ENCODE measurements at places on chromosomes 13 and 19.
A peak's percentile ranks its signal among the peaks of the same experiment; 100 is the strongest.

GRCh38 chr13:108963846-108964600 lies 334.6 kb downstream of the MYO16 start:
- no peak for DNase-seq

- DNase-seq: no peak
Observed at GRCh38 chr19:6744381-6745301, 5.2 kb downstream of the TRIP10 start.

DNA sequence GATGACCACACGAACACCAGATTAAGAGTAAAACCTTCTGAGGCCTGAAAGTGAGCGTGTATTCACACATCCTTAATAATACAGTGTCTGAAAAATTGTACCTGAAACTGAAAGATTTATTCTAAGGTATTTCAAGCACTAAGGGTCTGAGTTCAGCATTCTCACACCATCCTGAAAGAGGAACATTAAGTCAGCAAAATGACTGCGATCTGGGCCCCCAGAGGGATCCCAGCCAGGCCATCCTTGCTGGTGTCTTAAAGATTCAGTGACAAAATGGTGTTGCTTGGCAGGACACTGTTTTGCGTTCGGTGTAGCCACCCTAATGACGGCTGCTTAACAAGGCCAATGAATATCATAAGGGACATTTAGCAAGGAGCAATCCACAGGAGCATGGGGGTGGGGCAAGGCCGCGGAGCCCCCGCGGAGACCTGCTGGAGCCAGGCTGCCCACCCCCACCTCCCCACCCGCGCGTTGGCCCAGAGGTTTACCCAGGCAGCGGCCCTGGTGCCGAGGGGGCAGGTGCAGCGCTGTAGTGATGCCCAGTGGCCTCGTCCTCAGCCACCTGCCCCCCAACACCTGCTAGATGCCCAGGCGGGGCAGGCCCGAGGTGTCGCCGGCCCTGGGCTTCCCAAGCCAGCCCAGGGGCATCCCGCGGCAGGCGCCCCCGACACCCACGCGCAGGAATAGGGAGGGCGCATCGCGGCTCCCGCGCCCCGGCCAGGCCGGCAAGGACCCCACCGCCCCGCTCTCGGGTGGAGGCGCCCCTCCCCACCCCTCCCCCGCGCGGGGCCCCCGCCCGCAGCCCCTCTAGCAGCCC lies 742 bp downstream of the NALCN start:
- DNase-seq: no peak

- no peak for DNase-seq
Observed at GRCh38 chr13:45068036-45069001, 52.0 kb upstream of the GTF2F2 start.

DNA sequence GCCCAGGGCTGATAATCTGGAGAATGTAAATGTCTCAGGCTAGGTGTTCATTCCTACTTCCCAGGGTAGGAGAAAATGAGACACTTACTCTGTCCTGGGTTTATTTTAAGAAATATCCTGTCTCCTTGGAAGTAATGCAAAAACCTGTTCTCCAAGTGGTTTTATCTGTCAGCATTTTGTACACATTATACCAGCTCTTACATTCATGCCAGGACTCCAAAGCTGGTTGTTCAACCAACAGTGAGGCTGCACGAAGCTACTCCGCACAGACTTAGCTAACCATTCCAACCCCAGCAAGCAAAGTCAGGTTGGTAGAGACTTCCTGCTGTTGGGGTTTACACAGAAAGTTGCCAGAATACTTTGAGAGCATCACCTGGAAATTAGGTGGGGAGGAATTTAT lies 55.6 kb downstream of the SLC7A1 start:
- DNase-seq: no peak

- DNase-seq: no peak
Observed at GRCh38 chr13:41061914-41062837, 867 bp downstream of the WBP4 start.

- DNase-seq: no peak
Observed at GRCh38 chr19:5024282-5024681, 55.4 kb downstream of the KDM4B start.

DNA sequence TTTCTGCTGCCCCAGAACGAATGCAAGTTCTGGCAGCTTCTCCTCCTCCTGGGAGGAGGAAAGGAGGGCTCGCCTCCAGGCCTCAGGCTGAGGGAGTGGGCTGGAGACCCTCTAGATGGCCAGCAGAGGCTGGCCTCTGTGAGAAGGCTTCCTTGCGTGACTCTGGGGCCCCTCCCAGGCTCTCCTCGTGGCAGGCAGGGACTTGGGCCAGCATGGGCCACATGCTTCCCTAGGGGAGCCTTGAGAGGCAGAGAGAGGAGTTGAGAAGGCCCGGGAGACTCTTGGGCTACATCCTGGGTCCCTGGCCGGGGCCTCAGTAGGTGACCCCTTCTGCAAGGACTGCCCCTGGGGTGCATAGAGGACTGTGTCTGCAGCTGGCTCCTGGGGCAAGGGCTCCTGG lies 25.9 kb downstream of the LYL1 start:
- no peak for DNase-seq

DNA sequence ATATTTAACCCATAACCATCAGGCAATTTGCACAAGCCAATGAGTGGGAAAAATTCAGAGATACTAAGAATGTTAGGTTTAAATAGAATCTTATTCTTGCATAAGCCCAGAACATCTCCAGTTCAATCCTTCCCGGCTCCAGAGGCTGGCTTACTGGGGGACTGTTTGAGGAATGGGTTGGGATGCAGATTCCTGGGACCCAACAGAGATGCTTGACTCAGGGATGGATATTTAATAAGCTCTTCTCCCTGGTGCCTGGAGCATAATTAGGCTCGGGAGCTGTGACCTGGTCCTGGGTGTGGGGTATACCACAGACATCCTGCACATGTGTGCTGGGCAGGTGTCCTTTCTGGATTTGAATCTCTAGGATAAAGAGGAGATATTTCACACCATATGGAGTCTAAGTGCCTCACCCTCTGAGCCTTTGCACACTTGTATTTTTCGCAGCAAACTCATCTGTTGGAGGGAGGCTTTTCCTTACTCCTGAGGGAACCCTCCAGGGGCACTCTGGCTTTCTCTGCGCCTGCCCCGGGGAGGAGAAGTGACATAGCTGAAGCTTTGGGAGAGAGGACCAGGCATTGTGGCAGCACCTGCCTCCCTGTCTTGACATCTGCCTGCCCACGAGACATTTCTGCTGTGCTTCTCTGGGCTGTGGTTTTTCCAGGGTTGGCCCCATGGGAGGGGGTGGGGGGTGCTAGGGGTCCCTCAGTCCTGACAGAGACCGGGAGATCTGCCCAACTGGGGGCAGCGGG lies 36.1 kb upstream of the ANKRD10 start:
- no peak for DNase-seq

DNA sequence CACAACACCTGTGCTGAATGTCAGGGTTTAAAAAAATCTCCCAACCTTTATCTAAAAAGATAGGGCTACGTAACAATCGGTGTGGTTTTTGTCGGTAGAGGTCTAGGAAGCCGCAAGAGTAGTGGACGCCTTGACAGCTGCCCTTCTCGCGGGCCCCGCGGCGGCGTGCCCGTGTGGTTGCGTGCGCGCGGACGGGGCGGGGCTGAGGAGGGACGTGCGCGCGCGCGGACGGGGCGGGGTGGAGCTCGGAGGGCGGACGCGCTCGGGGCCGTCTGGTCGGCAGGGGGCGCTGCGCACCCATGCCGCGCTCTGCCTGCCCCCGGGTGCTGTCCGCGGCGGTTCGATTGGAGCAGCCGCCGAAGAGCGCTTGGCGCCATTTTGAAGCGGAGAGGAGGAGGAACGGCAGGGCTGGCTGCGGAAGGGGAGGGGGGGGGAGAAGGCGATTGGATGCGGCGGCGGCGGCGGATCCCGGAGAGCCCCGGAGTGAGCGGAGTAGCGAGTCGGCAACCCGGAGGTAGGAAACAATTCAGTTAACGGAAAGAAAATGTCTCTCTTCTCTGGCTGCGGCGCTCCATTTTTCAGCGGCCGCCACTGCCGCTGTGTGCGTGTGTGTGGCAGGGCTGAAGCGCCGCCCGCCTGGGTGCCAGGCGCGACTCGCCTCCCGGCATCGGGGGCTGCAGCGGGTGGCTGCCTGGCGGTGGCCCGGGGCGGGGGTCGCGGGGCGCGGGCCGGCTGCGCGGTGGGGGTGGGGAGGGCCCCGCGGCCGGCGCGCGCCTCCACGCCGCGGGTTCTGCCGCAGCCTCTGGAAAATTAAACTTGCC lies at the start of gene PDS5B:
Gene PDS5B (plus strand): TSS at position 373 of the 821 bp plus-strand sequence. CDS start 62,321 bp downstream, outside the sequence.
- DNase-seq: peak; percentile 93

DNA sequence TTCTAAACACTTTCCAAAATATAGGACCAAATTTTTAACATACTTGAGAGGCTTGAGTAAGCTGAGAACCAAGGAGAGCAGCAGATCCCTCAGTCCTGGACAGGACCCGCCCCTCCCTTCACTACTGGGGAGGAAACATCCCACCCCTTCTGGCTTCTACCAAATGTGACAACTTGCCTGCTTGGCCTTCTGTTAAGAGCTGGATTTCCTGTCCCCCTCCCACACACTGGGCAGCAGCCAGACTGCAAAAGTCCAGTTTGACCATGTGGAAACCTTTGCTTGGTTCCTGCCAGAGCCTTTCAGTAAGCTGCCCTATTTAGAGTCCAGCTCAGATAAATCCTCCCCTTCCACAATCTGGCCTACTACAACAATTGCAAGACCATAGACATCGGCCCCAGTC lies 84.3 kb downstream of the FGF14 start:
- no peak for DNase-seq

GRCh38 chr19:17125062-17125727 lies 49.6 kb downstream of the MYO9B start:
- no peak for DNase-seq

- no peak for DNase-seq
Observed at GRCh38 chr13:89746554-89746953, 1600.9 kb upstream of the MIR17HG start.

DNA sequence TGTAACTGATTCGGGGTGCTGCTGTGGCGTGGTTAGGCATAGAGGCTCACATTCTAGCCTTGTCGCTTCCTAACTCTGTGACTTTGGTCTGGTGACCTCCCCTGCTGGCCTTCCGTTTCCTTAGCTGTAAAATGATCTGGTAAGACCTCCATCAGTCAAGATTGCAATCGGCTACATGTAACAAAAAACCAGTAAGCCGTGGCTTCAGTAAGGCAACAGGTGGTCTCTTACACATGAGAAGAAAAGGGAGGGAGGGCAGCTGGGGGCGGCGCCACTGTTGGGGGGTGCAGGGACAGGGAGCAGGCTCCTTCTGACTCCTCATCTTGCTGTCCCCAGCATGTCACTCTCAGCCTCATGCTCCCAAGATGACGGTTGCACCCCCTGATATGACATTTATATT lies 148.0 kb downstream of the SIPA1L3 start:
- no peak for DNase-seq

DNA sequence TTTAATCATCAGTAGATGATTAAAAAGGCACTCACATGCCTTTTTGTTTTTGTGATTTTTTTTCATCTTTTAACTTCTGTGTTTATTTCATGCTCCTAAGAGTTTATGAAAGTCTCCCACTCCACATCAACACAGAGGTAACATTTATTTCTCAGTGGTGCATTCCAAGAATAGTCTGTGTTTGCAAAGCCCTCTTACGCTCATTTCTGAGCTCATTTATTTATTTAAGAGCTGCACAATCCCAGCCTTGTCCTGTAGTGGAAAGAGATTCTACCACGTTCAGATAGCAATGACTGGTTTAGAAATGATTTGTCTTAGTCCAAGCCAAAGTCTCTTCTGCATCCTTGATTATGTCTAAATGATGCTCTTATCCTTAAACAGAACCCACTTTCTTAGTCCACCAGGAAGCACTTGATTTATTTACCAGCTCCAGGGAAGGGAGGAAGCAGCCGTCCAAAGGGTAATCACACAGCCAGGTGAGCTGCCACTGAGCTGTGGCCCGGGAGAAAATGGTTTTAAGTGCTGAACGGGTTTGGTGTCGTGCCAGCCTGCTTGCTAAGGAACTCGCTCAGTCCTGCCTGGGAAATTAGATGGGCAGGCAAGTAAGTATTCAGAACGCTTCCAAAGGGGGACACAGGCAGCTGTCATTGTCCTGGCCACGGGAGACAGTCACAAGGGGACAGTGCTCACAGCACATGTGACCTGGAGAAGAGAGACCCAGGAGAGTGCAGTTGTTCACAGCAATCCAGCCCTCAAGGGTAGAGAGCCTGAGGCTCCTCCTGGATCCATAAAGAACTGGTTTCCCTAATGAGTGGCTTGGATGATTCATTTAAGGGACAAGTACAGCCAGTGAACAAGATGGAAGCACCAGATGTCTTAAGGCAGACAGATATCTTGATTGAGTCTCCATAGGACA lies 131.8 kb upstream of the WASF3 start:
- no peak for DNase-seq

GRCh38 chr19:29439688-29440550 lies 85.9 kb upstream of the VSTM2B start:
- no peak for DNase-seq

- DNase-seq: no peak
Observed at GRCh38 chr13:48532256-48532505, 699 bp downstream of the RCBTB2 start.

GRCh38 chr13:37289212-37289935 lies 183.9 kb upstream of the CSNK1A1L start:
- no peak for DNase-seq

GRCh38 chr13:100333141-100333540 lies 244.2 kb downstream of the PCCA start:
- no peak for DNase-seq

DNA sequence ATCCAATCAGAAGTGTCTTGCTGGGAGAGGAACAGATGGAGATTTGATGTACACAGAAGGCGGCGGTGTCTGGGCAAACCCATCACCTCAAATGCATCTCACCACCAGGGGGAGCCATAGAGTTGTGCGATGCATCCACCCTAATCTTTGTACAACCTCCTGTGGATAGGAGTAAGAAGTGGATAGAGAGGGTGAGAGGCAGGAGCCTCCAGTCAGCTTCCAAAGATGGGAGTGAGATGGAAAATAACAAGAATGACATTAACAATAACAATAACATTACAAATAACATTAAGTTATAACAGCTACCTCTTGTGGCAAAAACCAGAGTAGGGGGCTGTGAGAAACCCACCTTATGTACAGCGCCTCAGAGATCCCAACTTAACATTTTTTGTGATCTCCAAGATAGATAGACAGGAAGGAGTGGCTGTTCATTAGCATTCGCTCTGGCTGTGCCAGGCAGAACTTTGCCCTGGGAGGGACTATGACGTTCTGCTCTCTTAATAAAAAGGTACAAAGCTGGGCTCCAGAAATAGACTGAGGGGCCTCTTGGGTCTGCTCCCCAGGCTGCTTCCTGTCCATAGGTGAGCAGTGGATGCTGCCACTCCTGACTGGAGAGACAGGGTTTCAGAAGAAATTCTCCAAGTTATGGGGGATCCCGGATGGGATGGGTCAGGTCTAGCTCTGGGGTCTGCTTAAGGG lies 5.2 kb upstream of the CEACAM18 start:
- DNase-seq: peak; percentile 65

GRCh38 chr19:17021793-17022590 lies 4.6 kb downstream of the CPAMD8 start:
- no peak for DNase-seq

DNA sequence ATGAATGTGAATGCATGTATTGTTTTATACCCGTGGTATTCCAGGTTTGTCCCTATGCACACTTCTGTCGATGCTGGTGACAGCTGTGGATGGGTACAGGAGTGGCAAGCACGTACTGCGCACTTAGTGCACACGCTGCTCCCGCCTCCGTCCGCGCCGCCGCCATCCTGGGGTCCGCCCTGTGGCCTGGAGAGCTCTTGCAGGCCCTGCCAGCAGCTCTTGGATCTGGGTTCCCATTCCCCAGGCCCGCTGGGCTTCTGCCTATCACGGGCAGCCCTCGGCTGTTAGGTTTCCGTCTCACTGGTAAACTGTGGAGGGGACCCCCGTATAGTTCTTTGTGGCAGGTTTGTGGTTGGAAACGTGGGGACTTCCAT lies 4.0 kb downstream of the GNA11 start:
- DNase-seq: no peak

GRCh38 chr19:35754370-35755130 lies 2.3 kb downstream of the HSPB6 start:
- DNase-seq: no peak

- DNase-seq: no peak
Observed at GRCh38 chr13:34223984-34224383, 406.0 kb downstream of the RFC3 start.
